ENCODE measurements at places on chromosomes 11 and 22. TPM values are rescaled to one million over a fixed set of nuclear protein-coding genes. Genes with fewer than 3 reads are reported as not detected.

DNA sequence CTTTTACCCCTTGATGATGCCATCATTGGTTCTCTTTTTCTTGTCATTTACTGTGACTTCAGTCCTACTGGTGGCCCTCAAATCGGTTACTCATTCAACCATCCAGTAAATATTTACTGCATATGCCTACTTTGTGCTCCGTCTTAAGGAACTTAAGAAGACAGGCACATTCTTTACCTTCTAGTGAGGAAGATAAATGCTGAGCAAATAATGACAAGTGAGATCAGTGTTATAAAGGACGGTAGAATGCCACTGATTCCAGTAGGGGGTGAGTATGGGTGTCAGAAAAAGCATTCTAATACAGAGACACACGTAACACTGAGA lies 1.6 kb downstream of the ANKRD42 start:
- no peak for DNase-seq

GRCh38 chr11:83852012-83852411 lies 565.8 kb upstream of the CCDC90B start:
- no peak for DNase-seq

The TAGLN gene
- 2.1 TPM for total RNA-seq

The CCND1 gene
- 0.22 TPM for total RNA-seq

The ISX gene
- not detected for total RNA-seq

The OLFML1 gene
- total RNA-seq = not detected

Data from activated naive CD4-positive, alpha-beta T cell treated with anti-CD3 and anti-CD28 coated beads for 36 hours (primary cell).